ENCODE measurements at places on chromosomes 4 and X.

- no peak for DNase-seq
Observed at GRCh38 chr4:103365285-103365684, 167.1 kb upstream of the CENPE start.

- DNase-seq = peak; percentile 79
Observed at GRCh38 chr4:76213415-76214176, at the start of gene SCARB2. SCARB2 (minus strand) TSS chr4:76213824; CDS start chr4:76213543, 281 bp downstream.

- no peak for DNase-seq
Observed at GRCh38 chr4:145107126-145107525, 9.0 kb downstream of the ABCE1 start.

- DNase-seq = peak; percentile 21
Observed at GRCh38 chrX:124211312-124211942, 121.0 kb upstream of the TEX13D start.

DNA sequence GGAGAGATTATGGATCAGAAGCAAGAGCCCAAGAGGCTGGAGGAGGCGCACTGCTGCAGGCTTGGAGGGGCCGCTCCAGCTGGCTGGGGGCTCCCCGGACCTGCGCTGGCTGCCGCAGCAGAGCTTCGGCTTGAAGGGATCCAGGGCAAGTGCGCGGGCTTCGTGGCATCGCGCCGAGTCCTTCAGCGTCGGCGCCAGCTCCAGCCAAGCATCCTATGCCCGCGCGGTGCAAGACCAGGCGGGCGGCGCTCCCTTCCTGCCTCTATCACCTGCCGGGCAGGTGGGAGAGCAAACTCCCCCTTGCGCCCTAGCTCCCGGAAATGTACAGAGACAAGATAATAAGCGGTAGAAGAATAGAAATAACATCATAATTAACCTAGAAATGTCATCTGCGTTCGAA is 10.5 kb upstream of the UCP1 start:
- no peak for DNase-seq

GRCh38 chr4:11149612-11150259 is 279.0 kb downstream of the HS3ST1 start:
- no peak for DNase-seq

DNA sequence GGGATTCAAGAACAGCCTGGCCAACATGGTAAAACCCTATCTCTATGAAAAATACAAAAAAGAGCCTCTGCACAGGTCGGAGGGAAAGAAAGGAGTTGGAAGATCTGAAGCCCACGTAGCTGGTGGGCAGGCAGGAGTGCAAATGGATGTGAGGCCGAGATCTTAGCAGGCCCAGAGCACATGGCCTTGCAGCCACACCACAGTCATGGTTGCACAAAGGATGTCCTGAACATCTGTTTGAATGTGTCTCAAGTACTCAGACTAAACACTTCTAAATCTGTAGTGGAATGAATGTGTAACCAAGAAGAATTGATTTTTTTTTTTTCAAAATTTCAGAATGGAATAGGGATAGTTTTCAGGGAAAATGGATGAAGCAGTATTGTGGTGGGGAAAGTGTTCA is 10.8 kb downstream of the CA5B start:
- no peak for DNase-seq

DNA sequence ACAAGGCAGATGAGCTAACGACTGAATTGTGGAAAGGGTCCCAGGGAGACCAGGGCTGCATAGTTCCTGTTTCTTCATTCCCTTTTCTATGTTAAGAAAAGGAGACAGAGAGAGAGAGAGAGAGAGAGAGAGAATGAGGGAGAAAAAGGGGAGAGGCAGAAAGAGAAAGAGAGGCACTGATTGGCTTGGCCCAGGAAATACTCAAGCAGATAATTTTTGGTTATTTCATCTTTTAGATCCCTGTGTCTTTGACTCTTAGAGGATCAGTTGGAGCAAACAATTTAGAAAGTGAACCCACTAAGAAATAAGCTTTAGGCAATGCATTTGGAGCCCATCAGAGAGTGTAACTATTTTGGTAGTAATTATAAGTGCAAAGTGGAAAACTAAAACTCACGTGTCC is 103.4 kb downstream of the CEP44 start:
- DNase-seq = no peak

- no peak for DNase-seq
Observed at GRCh38 chrX:20522420-20522819, 255.7 kb upstream of the RPS6KA3 start.

DNA sequence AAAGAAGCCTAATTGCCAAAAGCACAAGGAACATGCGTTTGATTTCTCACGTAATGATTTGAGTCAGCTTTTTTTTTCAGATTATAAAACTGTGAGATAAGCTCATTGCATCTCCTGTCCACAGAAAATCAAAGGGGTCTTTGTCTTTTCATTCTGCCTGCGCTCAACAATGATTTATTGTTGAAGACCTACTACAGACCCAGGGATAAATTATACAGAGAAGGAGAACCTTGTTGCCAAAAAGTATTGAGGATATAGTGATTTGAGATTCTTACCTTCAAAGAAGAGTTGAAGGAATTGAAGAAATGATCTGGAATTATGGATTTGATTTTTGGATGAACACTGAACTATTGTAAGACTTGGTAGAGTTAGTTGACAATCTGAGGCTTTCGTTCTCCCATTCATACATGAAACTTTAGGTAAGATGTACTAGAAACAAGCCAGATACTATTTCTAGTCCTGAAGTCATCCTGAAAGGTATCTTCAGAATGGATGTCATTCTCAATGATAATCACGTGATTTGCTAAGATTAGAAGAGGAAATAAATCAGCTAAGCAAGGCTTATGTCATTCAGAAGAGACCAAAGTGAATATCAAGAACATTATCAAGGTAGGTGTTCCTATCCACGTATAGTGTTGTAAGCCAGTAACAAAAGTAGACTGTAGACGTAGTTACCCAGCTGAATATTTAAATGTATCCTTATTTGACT is 71.1 kb upstream of the SCOC start:
- DNase-seq = no peak

DNA sequence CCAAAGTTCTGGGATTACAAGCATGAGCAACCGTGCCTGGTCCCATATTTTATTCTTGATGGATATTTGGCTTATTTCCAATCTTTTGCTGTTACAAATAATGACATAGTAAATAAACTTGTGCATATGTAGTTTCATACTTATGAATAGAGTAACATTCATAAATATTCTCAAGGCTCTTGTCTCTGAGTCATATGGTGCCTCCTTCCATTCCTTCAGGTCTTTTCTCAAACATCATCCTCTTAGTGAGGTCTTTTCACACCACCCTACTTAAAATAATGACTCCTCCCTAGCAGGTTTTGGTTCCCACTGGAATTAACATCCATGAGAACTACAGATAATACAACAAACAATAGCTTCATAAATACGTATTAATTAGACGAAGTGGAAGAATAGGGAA is 416.6 kb downstream of the IQCM start:
- DNase-seq = no peak

DNA sequence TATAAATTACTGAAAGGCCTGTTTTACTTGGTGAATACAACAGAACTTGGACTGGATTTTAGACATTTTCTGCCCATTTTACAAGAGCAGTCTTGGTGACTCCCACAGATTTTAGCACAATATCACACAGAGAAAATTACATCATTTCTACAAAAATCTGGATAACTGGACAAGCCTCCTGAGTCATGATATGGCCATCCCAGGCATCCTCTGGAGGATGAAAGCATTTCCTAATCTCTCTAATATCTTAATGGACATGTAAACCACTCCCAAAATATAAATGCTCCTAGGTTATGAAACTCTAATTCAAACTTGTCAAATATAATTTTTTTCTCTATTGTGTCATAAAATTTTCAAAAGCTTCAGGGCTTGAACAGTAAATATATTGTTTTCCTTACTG is 1170.8 kb upstream of the PCDH7 start:
- DNase-seq = no peak

- DNase-seq = no peak
Observed at GRCh38 chr4:4416981-4417380, 30.1 kb downstream of the NSG1 start.

GRCh38 chrX:12581546-12581945 is 209.7 kb upstream of the PRPS2 start:
- DNase-seq = no peak

DNA sequence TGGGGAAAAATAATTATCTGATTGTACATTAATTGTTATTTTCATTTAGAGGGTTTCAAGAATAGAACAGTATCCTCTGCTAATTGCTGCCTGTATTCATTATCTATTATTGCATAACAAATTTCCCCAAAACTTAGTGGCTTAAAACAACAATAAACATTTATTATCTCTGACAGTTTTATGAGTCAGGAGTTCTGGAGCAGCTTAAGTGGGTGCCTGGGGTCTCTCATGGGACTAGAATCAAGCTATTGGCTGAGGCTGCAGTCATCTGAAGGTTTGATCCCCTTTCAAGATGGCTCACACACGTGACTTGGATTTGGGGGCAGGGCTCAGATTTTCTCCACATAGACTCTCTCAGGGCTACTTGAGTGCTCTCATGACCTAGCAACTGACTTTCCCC is 98.1 kb upstream of the JADE1 start:
- no peak for DNase-seq

DNA sequence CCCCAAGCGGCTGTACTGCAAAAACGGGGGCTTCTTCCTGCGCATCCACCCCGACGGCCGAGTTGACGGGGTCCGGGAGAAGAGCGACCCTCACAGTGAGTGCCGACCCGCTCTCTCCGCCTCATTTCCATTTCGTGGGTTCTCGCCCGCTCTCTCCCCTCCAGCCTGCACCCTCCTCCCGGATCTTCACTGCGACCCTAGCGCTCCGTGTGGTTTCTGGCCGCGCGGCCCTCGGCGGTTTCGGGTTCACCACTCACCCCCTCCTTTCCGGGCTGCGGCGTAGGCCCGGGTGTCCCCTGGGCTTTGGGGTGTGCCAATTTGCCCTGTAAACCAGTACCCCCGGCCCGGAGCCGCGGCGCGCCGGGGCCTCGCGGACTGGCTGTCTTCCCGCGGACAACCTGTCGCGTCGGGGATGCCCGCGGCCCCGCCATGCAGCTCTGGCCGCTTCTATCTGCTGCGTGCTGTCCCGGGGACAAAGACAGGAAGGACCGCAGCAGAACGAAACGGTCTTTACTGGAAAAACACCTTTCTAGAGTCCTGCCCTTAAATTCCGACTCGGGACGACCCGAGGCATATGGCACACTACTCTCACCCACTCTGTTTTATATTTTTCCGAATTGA is 737 bp downstream of the FGF2 start:
- peak; percentile 37 for DNase-seq

DNA sequence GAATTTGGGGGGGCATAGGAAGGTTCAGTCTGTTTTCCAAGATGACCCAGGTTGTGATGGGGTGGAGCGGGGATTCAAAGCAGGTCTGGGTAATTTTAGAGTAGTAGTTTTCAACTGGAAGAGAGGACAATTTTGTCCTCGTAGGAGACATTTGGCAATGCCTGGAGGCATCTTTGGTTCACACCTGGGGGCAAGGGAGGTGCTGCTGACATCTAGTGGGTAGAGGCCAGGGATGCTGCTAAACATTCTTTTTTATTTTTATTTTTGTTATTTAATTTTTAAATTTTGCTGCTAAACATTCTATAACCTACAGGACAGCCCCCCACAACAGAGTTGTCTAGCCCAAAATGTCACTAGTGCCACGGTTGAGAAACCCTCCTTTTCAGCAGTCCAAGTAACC is 1.9 kb downstream of the RAB9A start:
- DNase-seq = no peak

- no peak for DNase-seq
Observed at GRCh38 chr4:181971973-181972372, 271.2 kb upstream of the TENM3 start.

GRCh38 chr4:26493461-26493860 is 3.2 kb upstream of the CCKAR start:
- no peak for DNase-seq

GRCh38 chr4:7677086-7677485 is 242.4 kb upstream of the PSAPL1 start:
- no peak for DNase-seq

- no peak for DNase-seq
Observed at GRCh38 chrX:148314876-148315275, 185.5 kb upstream of the AFF2 start.

- DNase-seq = no peak
Observed at GRCh38 chrX:75989806-75990590, 182.9 kb upstream of the PBDC1 start.

- DNase-seq = no peak
Observed at GRCh38 chr4:159287767-159288166, 184.9 kb downstream of the RAPGEF2 start.

DNA sequence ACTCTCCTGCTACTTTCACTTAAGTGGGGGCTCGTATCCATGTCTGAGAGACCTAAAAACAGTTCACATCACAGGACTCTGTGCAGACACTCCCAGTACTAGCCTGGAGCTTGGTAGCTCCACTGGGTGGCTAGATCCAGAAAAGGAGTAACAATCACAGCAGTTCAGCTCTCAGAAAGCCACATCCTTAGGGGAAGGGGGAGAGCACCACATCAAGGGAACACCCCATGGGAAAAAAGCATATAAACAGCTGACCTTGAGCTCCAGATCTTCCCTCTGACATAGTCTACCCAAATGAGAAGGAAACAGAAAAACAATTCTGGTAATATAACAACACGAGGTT is 175.8 kb downstream of the FAM13A start:
- no peak for DNase-seq

GRCh38 chr4:164648849-164649212 is 105.1 kb upstream of the SMIM31 start:
- no peak for DNase-seq

- no peak for DNase-seq
Observed at GRCh38 chr4:76634220-76634619, 199.2 kb downstream of the SHROOM3 start.

GRCh38 chrX:39967348-39967747 is 130.4 kb downstream of the BCOR start:
- no peak for DNase-seq

- no peak for DNase-seq
Observed at GRCh38 chr4:121189326-121190215, 25.4 kb upstream of the TNIP3 start.

DNA sequence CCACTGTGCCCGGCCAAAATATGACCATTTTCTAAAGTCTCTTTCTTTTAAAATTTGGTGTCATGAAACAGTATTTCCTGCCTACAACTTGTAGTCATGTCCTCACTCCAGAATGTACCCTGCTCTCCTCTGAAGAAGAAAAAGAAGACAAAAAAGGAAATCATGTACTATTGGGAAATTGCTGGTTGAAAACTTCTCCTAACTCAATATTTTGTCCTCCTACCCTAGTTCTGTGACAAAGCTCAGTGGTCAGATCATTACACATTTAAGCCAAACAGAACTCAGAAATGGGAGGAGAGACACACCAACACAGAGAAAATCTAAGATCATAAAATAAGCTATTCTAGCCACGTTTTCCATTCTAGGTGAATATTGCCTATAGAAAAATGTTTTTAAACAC is 127.7 kb downstream of the IRF2 start:
- no peak for DNase-seq

DNA sequence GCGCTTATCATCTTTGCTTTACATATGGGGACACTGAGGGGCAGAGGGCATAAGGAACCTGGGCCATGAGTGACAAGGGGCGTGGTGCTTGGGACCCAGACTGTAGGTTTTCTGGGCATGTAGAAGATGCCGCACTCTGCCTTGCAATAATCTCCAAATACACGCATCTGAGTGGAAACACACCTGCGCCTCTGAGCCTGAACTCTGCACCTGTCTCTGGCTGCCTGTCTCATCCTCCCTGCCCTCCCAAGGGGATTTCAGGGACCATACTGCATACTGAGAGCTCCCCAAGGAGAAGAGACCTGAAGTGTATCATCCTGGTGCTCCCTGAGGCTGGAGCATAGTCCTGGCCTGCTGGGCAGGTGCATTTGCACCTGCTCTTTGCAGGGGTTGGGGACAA is 34.7 kb upstream of the ASMTL start:
- no peak for DNase-seq

- no peak for DNase-seq
Observed at GRCh38 chrX:68409194-68409593, 24.1 kb downstream of the OPHN1 start.
